ENCODE measurements at places on chromosomes 6 and 20. TPM values are rescaled to one million over a fixed set of nuclear protein-coding genes. Genes with fewer than 3 reads are reported as not detected.

Gene OPRL1
- total RNA-seq, result 2.7 TPM

Gene KIAA1755
- not detected for total RNA-seq

Gene CST3
- 29.5 TPM for total RNA-seq

Gene KCNQ2
- not detected for total RNA-seq

Gene CGA
- total RNA-seq, result 0.40 TPM

Gene BMP7
- total RNA-seq, result not detected

Gene OXT
- total RNA-seq, result 0.62 TPM

Data from T-helper 17 cell (primary cell).